Fibroblast of the conjunctiva (primary cell): ENCODE measurements at places on chromosomes 2 and 18.

- DNase-seq: no peak
Measured at GRCh38 chr2:114933671-114934241, 491.3 kb downstream of the DPP10 start.

- no peak for DNase-seq
Measured at GRCh38 chr2:8297376-8298231, 384.3 kb upstream of the ID2 start.

GRCh38 chr2:120809151-120809550 lies 73.5 kb downstream of the GLI2 start:
- DNase-seq: no peak

DNA sequence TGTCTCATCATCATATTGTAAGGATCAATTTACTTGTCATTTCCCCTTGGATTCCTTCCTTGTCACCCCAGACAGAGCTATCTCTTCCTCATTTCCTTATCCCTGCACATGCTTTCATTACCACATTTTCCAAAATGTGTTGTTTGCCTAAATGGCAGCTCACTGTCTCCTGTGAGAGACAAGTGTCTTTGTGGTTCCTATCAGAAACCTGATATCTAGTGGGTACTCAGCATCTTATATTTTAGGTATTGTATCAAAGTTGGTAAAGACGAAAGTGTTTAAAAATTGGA lies 896.0 kb upstream of the PIK3C3 start:
- DNase-seq: no peak

- no peak for DNase-seq
Measured at GRCh38 chr2:74887960-74888700, 54.2 kb downstream of the HK2 start.

GRCh38 chr2:95057535-95058370 lies 32.2 kb downstream of the MAL start:
- no peak for DNase-seq

GRCh38 chr2:48826986-48827385 lies 71.5 kb upstream of the LHCGR start:
- DNase-seq: no peak

GRCh38 chr2:152490686-152491455 lies 155.9 kb downstream of the FMNL2 start:
- DNase-seq: no peak

GRCh38 chr2:237260039-237260620 lies 153.8 kb downstream of the COL6A3 start:
- DNase-seq: no peak

- DNase-seq: no peak
Measured at GRCh38 chr2:6866275-6866671, 566 bp upstream of the CMPK2 start.

GRCh38 chr2:41836948-41837347 lies 210.9 kb upstream of the PKDCC start:
- DNase-seq: peak; percentile 5

DNA sequence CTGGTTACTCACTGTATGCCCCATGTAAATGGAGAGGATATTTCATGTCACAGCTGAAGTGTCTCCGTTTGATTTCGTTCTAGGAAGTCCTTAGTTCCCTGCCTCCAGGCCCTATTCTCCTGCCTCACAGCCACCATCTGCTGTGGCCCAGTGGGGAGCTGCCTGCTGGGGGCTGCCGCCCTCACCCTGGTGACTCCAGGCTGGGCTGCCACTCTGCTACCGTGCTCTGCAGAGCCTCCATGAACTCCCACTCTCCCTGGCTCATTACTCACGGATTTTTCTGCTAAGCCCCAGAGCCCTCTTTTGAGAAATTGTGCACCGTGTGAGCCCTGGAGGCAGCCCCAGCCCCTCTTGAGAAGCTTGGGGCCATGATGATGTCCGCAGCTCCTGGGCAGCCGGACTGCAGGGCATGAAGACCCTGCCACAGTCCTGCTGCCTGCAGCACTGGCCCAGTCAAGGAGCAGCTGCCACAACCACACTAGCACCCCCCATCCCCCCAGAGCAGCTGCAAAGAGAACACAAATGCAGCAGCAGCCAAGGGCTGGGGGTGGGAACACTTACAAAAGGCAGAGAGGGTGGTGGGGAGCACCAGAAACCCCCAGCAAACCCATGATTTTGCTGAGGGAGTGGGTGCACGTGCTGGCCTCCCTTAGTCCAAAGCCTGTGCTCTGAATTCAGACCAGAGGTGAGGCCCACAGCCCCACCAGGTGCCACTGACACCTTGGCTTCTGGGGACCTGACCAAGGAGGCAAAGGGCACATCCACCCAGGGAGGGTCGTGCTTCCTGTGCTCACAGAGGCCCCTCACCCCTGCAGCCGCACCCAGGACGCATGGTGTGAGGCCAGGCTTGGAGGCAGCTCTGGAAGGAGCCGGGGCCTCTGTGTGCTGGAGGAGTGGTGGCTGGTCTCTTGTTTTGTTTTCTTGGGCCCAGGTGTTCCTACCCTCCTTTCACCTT lies 270.2 kb upstream of the RAB6C start:
- DNase-seq: no peak

DNA sequence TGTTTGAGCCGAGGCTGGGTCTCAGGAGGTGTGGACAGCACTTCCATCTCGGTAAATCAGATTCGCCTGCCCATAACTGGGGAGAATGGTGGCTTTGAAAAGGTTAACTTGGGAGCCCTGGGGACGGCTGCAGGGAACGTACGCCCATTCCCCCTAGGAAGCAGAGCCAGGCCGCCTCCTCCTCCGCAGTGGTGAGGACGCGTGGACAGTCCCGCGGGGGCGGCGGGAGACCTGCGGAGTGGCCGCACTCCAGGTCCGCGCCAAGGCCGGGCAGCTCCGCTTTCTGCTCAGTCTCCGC lies 845 bp upstream of the MYCN start:
- no peak for DNase-seq

GRCh38 chr18:59833785-59834184 lies 66.0 kb upstream of the PMAIP1 start:
- no peak for DNase-seq

DNA sequence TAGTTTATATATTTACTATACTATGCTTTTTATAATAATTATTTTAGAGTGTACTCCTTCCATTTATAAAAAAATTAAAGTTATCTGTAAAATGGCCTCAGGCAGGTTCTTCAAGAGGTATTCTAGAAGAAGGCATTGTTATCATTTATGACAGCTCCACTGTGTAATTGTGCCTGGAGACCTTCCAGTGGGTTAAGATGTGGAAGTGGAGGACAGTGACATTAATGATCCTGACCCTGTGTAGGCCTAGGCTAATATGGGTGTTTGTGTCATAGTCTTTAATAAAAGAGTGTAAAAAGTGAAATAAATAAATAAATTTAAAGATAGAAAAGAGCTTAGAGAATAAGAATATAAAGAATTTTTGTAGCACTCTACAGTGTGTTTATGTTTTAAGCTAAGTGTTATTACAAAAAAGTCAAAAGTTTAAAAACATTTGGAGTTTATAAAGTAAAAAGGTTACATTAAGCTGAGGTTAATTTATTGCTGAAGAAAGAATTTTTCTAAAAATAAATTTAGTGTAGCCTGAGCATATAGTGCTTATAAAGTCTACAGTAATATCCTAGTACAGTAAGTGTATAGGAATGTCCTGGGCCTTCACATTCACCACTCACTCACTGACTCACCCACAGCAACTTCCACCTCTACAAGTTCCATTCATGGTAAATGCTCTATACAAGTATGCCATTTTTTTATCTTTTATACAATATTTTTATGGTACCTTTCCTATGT lies 190.0 kb upstream of the SESTD1 start:
- DNase-seq: peak; percentile 67

DNA sequence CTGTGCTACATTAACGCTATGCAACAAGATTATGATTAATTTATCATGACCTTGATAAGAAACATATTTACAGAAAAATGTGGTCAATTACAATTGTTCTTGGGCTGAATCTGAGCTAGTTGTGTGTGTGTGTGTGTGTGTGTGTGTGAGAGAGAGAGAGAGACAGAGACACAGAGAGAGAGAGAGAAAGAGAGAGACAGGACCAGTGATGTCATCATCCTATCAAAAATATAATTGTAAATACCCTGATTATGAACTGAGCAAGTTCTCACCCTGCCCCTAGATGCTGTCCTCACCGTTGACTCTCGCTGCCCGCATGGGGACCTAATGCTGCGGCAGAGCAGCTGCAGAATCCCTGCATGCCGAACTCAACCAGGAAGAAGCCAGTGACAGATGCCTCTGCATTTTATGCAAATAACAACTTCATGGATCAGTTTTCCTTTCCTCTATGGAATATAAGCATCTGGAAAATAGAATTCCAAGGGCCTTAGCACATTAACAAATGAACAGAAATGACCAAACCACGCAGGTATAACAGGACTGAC lies 512.5 kb downstream of the PLCL1 start:
- no peak for DNase-seq

- no peak for DNase-seq
Measured at GRCh38 chr2:67604360-67604759, 207.2 kb downstream of the ETAA1 start.

DNA sequence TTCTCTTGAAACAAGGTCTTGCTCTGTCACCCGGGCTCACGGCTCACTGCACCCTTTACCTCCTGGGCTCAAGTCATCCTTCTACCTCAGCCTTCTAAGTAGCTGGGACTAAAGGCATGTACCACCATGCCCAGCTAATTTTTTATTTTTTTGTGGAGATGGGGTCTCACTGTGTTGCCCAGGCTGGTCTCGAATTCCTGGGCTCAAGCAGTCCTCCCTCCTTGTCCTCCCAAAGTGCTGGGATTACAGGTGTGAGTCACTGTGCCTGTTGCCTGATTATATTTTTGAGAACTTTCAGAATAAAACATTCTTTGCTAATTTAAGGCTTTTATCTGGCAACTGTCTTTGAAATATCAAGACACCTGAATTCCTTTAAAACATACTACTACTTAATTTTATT lies 47.9 kb downstream of the BIRC6 start:
- no peak for DNase-seq

DNA sequence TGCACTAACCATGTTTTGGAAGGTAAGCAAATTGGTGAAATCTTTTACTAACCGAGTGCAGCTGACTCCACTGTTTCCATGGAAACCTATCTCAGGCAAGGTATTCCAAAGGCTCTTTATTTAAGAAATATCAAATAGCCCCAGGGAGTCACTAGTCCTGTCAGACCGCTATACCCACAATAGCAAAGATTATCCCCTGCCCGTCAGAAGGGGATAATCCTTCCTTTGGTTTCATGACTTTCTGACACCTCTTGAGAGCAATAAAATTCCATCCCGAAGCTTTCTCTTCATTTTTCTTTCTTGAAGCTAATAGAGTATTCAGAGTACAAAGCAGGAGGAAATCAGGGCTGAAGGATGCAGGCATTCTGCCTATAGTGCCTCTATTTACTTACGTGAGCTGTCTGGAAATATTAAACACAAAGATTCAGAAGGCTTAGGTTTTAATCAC lies 34.7 kb upstream of the MAP2 start:
- DNase-seq: no peak

GRCh38 chr2:231685349-231686191 lies 22.8 kb upstream of the PTMA start:
- DNase-seq: no peak

DNA sequence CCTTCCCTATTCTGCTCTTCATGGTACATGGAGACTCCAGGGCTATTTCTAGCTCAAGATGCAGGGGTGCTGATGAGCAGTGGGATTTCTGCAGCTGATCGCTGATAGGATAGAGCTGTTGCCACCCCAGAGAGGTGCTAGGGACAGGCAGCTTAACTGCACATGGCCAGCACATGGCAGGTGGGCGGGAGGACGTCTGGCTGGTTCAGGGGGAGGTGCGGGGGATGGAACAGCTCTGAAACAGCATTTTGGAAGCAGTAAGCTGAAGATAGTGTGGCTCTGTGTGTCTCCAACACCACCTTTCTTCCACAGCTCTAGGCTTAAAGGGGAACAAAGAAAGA lies 151.9 kb upstream of the PELI1 start:
- no peak for DNase-seq

DNA sequence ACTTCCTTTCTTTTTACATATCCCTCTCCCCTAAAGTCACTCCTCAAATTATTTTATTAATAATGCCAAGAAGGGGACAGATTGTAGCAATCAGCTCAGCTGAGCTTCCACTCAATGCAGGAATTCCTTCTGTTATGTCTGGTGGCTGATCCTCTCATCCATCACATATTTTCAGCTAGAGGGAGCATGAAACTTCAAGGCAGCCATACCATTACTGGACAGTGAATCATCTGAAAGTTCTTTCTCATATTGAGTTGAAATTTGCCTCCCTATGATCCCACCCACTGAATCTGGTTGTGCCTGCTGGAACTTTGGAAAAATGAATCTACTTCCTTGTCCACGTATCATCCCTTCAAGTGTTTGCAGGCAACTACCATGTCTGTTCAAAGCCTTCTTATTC lies 11.2 kb downstream of the ZNF385B start:
- DNase-seq: no peak

GRCh38 chr2:216560838-216561270 lies 62.2 kb downstream of the RPL37A start:
- DNase-seq: peak; percentile 51

GRCh38 chr2:43073401-43073825 lies 153.0 kb downstream of the ZFP36L2 start:
- DNase-seq: peak; percentile 61

DNA sequence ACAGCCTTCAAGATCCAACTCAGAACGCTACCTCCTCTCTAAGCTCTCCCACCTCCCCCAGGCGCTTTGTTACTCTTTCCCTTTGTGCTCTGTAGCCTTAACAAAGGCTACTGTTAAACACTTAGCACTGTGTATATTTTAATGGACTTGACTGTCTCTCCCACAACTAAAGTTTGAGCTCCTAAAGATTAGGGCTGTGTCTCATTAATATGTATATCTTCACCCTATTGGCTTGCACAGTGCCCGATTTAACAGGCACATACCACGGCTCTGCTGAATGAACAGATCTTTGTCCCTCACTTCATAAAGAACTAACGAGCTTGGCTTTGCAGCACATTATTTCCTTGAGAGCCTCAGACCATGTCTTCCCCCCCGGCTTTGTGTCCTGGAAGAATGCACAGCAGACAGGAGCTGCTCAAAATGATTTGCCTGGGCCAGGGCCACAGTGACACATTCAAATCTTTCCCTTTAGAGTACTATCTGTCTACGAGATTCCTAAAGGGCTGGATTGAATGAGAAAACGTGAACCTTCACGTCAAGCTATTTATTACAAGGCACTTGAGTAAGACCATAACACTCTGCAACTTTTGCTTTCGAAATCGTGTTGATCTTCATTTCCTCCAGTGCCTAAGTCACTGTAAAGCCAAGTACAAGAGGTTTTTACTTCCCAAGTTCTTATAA lies 22.1 kb downstream of the ABHD3 start:
- no peak for DNase-seq

GRCh38 chr2:104582471-104582870 lies 271.4 kb upstream of the POU3F3 start:
- DNase-seq: no peak

GRCh38 chr2:196983934-196984333 lies 57.4 kb upstream of the PGAP1 start:
- peak; percentile 70 for DNase-seq

DNA sequence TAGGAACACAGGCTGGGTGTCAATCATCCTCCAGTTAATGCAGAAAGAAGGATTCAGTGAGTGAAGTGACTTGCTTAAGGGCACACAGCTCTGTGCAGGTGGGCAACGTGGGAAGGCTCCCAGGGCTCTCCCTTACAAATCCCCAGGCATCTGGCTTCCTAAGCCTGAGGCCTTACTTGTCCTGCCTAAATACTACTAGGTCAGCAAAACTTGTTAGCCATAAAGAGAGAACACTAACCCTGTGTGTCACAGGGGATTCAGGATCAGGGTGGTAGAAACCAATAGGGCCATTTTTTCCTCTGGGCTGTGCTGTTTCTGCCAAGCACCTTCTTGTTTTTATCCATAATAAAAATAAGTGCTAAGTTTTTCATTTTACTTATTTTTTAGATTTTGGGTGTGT lies 55.0 kb downstream of the GATA6 start:
- DNase-seq: no peak

GRCh38 chr2:219284501-219285372 lies 5.6 kb downstream of the DNAJB2 start:
- DNase-seq: no peak
